RPMI7951 (cell line): ENCODE measurements at places on chromosomes 2 and 18. TPM values are rescaled to one million over a fixed set of nuclear protein-coding genes. Genes with fewer than 3 reads are reported as not detected.

DNA sequence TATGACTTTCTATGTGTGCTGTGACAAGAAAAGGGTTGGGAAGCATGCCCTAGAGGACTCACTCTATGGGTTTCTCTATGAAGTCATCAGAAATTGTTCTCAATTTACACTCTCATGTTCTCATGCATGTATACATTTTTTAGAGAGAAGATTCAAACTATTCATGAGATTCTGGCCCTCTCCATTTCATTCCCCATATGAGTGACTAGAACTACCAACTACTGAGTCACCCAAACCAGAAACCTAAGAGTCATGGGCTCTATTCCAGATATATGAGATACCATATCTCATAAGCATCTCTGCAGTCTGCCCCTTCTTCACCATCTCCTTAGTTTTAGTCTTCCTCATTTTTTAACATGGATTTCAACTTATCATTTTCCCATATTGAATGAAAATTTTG lies 87.7 kb downstream of the EXOC6B start:
- DNase-seq = no peak

DNA sequence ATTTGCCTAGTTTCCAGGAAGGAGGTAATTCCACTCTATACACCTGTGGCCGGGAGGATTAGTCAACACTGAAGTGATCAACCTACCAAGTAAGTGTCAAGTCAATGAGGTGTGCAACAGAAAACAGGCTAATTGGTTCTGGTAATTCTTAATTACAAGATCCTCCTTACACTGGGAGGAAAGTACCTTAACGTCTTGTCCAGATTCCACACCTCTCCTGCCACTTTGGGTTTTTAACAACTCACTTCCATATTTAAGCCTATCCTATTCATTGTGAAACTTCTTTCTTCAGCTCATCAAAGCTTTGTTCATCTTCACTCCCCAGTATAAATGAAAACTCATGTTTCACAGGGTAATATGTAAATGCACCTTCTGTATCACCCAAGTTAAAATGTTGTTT lies 22.0 kb upstream of the MAP4K4 start:
- DNase-seq = no peak

MAB21L4 gene
- total RNA-seq = not detected in 2 replicates

DNA sequence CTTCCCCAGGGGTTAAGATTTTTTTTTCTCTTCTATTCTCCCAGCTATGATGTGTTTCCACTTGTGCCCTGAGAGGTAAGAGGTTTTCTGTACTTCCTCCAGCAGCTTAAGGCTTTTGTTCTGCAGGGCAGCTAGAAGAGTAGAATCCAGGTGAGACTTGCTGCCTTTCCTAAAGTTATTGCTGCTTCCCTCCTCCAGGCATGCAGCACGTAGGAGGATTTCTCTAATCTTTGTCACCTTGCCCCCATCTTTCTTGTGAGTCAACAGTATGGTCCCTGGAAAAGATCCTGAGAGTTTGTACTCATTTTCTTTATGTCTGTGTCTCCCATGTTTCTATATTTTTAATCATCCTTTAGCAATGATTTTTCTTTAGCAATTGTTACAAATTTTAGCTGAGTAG lies 462.2 kb downstream of the SETBP1 start:
- no peak for DNase-seq

DNA sequence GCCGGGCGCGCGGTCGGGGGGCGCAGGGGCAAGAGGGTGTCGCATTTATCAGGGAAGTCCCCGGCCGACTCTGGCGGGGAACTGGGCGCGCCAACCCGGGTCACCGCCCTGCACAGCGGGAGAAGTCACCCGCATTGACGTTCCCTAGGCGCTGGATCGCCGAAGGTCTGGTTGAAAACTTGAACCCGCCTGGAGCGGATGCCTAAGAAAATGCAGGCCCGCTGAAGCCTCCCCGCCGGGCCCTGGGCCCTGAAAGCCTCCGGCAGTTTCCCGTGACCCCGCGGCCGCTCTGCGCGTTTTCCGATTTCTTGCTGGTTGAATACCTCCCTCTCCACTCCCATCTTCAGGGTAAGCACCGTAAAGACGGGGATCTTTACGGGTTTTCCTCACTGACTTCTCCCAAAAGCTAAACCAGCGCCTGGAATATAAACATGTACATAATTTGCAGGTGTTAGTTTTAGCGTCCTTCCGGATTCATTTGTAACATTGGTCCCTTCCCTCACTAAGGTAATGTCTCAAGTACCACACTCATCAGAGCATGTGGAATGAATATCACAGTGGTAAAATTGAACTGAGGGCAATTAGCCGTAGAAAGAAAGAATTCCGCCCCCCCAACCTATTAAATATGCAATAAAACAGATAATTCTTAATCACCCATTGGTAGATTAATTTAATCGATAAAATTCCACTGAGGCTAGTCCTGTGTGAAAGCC lies 675 bp upstream of the SPIRE1 start:
- DNase-seq = peak; percentile 31

GRCh38 chr18:80232030-80232429 lies 15.3 kb downstream of the PARD6G start:
- no peak for DNase-seq

- no peak for DNase-seq
Observed at GRCh38 chr2:241857572-241858121, 1.0 kb downstream of the PDCD1 start.

DNA sequence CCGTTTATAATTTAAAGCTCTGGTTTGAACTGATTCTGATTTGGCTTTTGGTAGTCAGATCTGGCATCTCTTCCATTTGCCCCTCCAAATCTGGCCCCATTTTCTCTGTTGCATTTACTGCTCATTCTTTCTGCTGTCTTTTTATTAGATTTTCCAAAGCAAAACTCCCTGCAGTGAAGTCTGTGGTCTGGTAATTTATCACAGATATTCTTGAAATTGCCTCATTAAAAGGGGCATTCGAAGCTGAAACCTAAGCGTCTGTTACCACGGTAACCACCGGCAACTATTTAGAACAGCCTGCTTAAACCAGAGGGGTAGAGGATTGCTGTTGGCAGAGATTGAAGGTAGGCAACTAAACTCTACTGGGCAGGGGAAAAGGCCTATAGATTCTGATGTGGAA lies 111.5 kb upstream of the UPP2 start:
- no peak for DNase-seq

- peak; percentile 68 for DNase-seq
Observed at GRCh38 chr2:127829845-127830246, 18.9 kb upstream of the WDR33 start.

PCARE gene
- not detected in 2 replicates for total RNA-seq

DNA sequence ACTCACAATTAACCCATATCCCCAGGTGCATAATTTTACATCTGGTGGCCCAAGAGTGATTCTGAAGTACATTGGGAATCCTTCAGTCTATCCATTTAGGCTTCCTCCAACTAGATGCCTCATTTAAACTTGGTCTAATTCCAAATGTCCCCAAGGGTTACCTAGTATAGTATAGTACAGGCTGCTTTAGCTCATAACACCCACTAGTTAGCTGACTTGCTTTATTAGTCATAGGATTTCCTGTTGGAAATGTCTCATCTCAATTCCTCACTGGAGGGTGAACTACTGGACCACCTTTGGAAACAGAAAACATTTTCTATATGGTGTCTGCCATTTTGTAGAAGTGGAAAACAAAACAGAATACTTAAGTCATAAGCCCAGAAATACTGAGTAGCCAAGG lies 202.5 kb upstream of the SESTD1 start:
- DNase-seq = peak; percentile 98

- DNase-seq = no peak
Observed at GRCh38 chr2:155070489-155070888, 372.0 kb downstream of the KCNJ3 start.

UNC80 gene
- total RNA-seq = under 0.01 TPM in 1 of 2 replicates, not detected in the other

DNA sequence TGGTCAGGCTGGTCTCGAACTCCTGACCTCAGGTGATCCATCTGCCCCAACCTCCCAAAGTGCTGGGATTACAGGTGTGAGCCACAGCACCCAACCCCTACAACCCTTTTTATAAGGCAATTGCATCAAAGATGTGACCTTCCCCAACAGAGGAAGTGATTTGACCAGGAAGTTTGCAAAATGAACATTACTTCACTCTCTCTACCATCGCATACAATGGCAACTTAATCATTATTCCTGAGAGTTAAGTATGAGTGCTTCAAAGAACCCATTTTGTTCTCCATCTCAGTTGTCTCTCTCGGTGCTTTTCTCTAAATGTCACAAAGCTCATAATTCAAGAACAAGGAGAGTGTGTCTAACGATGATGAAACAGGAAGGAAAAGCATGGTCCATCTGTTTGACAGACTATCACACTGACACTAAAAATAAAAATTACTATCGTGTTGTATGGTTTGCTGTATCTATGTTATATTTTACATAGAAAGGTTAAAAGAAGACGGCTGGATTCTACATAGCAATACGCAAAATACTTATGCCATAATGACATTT lies 18.1 kb upstream of the CREG2 start:
- DNase-seq = no peak

DNA sequence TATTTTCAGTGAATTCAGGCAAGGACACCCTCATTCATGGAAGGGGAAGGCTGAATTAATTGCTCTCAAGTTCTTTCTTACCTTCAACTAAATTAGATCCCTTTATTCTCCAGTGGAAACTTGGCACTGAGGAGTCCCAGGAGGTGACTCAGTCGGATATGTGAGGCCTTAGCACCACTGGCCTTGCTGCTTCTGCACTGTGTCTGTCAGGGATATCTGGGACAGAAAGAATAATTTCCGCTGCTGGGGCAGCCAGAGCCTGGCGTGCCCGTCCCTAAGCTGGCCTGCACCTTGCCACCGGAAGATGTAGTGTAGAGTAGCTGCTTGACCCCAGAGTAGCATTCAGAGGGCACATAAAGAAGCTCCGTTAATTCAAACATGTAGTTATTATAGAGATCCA lies 53.4 kb downstream of the LIMS1 start:
- peak; percentile 88 for DNase-seq

DNA sequence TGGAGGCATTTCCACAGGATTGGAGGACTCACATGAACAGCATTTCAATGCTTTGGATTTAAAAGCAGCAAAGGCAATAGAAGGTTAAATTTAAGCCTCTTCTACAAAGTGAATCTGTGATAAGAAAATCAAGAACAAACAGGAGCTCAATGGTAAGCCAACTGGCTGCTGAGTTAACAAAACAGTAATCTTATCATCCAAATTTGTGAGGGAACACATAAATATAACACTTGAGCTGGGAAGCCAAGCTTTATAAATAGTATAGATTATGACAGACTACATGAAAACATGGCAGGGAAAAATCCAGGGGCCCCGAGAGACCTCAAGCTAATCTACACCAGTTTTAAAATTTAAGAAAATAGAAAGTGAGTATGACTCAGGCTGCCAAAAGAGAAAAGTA lies 108.5 kb upstream of the PGAP1 start:
- DNase-seq = no peak

GRCh38 chr2:218397820-218398436 lies 1.7 kb upstream of the CTDSP1 start:
- peak; percentile 94 for DNase-seq

GPR35 gene
- 0.10 and 0.12 TPM in 2 replicates for total RNA-seq

DYNAP gene
- not detected in 2 replicates for total RNA-seq

IL1RL1 gene
- total RNA-seq = 0.10 TPM in 1 of 2 replicates, not detected in the other

DNA sequence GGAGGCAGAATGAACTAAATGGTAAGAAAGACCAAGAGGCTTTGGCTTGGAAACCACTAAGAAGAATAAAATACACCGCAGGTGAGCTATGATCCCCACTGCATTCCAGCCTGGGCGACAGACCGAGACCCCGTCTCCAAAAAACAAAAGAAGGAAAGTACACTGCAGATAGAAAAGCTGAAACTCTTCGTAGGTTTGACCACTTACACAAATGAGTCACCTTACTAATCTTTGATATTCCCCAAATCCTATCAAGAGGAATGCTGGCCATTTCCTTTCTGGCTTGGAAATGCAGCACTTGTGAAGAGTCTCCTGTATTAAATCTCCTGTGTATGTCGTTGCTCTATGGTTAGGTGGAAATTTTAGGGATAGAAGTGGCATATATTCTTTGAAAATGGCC lies 108.8 kb downstream of the MTCL1 start:
- no peak for DNase-seq

PPP1CB gene
- 142 and 168 TPM in 2 replicates for total RNA-seq

DNA sequence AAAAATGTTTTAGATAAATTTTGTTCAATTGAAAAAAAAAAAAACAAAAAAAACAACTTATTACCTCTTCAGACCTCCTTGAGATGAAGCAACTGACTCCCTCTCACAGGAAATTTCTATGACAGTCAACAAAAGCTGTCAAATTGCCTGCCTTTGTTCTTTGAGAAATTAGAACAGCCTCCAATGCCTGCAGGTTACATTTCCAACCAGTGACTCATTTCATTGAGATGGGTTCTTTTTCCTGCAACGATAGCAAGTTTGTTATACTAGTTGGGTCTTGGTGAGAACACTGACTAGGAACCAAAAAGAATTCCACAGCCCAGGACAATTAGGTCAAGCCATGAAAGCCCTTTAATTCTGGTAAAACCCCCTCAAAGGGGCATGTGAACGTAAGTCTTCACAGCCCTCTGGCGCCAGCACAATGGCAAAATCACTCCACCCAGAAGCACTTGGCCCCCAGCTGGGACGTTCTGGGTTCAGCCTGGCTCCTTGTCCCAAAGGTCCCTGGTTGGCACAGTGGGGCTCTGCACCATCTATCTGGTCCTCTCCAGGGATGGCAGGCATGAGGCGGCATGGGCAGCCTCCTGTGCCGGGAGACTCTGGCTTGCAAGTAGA lies 87.0 kb downstream of the SPP2 start:
- DNase-seq = peak; percentile 97

GRCh38 chr2:190431907-190432306 lies 23.8 kb downstream of the MFSD6 start:
- no peak for DNase-seq

C2orf15 gene
- total RNA-seq = 0.24 TPM in 1 of 2 replicates, not detected in the other

GRCh38 chr2:70469435-70469834 lies 84.2 kb downstream of the TGFA start:
- no peak for DNase-seq

DNA sequence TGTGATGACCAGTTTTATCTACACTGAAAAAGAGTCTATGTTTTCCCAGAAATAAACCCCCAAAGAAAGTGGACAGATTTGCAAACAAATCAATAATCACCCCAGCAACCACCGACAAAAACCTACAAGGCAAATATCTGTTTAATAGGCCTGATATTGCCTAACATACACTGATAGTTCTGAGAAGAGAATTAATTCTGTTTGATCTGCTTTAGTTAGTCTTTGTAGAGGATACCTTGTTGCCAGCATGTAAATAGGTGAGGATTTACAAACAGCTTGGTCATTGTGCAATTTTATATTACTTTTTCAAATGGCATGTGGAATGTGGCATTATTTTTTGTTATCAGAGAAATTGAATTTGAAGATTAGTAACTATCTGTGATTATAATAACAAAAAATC lies 86.5 kb downstream of the DCC start:
- DNase-seq = no peak

PSMD14 gene
- 198 and 202 TPM in 2 replicates for total RNA-seq
